Hepatocyte (in vitro differentiated cells): ENCODE measurements at places on chromosomes 3 and 15. TPM values are rescaled to one million over a fixed set of nuclear protein-coding genes. Genes with fewer than 3 reads are reported as not detected.

- no peak for DNase-seq
Observed at GRCh38 chr3:52078781-52079560, 22.6 kb upstream of the DUSP7 start.

- DNase-seq = peak; percentile 96
Observed at GRCh38 chr15:90101969-90102890, at the start of gene IDH2. Gene IDH2, minus strand, starts transcription at chr15:90102468. Its CDS starts 78 bp downstream, at chr15:90102390.

- no peak for DNase-seq
Observed at GRCh38 chr3:1609416-1609815, 489.2 kb upstream of the CNTN4 start.

DNA sequence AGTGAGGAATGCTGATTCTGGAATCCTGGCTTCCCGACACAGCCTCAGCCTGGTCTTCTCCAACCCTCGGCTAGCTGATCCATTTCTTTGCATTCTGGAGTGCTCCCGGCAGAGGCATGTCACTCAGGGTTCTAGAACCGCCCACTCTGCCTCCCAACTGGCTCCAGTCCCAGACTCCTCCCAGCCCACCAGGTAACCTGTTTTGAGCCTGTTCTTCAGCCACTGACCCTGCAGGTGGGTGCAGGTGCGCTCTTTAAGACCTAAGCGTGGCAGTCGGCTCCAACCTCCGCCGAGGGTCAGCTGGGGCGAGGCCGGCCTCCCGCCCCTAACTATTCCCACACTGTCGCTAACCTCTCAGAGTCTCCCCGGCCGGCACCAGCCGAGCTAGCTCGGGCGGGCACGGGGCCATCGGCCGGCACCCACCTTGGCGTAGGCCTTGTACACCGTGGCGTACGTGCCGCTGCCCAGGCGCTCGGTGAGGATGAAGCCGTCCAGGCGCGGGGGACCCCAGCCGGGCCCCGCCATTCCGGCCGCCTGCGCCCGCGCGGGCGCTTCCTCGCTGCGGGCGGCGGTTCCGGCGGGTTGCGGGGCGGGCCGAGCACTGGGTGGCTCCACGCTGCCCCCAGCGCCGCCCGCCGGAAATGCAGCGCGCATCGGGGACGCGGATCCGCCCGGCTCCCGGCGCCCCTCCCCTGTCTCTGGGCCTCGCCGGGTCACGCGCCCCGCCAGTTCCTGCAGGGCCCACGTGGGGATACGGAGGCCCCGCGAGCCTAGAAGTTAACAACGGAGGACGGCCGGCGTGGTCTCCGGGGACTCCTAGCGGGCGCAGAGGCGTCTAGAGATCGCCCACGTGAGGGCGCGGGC, at the start of gene ULK3:
ULK3 (minus strand) TSS at position 576 of the 864 bp plus-strand sequence; CDS start at position 525, 51 bp downstream.
- DNase-seq = peak; percentile 96

Gene PEX5L
- 0.40 and 0.63 TPM in 2 replicates for total RNA-seq

Gene RASL12
- total RNA-seq = 6.4 and 6.5 TPM in 2 replicates

Gene CLDN18
- total RNA-seq = 73.0 and 91.5 TPM in 2 replicates

Gene FSIP1
- total RNA-seq = 0.56 and 0.60 TPM in 2 replicates

- DNase-seq = no peak
Observed at GRCh38 chr15:55546718-55547117, 38.7 kb upstream of the DNAAF4 start.

- no peak for DNase-seq
Observed at GRCh38 chr15:60972866-60973265, 256.2 kb downstream of the RORA start.

Gene ISL2
- total RNA-seq = 3.9 and 5.3 TPM in 2 replicates

GRCh38 chr15:69668963-69669362, 216.3 kb downstream of the RPLP1 start:
- DNase-seq = no peak

GRCh38 chr15:94070356-94071295, 160.7 kb upstream of the MCTP2 start:
- DNase-seq = peak; percentile 56

DNA sequence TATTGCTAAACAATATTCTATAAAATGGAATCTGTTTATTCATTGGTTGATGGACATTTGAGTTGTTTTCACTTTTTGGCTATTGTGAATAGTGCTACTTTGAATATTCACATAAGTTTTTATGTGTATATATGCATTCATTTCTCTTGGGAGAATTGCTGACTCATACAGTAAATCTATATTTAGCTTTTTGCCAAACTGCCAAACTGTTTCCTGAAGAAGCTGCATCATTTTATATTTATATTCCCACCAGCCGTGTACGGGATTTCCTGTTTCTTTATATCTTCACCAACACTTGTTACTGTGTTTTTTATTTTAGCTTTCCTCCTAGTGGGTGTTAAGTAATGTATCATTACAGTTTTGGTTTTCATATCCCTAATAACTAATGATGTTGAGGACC, 12.5 kb upstream of the TCAIM start:
- DNase-seq = no peak

- DNase-seq = peak; percentile 79
Observed at GRCh38 chr3:98343647-98344507, 9.8 kb upstream of the OR5K4 start.
